ENCODE measurements at places on chromosomes 13 and 19.

DNA sequence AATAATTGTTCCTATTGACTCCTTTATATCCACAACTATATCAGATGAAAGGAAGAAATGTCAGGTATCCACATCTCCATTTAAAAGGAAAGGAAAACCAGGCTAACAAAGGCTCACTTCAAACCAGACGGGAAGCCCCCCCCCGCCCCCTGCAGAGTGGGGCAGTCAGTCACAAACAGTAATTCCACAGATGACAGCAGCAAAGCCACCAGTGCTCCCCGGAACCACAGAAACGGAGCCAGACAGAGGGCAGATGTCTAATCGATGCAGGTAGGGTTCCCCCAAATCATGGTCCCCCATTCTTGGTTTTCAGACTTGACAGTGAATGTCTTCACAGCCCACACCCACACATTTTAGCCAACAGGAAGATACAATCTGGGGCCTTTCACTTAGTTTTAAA lies 100.8 kb downstream of the STK24 start:
- DNase-seq = no peak

GRCh38 chr19:17998827-17999150 lies 9.2 kb upstream of the ARRDC2 start:
- DNase-seq = no peak

DNA sequence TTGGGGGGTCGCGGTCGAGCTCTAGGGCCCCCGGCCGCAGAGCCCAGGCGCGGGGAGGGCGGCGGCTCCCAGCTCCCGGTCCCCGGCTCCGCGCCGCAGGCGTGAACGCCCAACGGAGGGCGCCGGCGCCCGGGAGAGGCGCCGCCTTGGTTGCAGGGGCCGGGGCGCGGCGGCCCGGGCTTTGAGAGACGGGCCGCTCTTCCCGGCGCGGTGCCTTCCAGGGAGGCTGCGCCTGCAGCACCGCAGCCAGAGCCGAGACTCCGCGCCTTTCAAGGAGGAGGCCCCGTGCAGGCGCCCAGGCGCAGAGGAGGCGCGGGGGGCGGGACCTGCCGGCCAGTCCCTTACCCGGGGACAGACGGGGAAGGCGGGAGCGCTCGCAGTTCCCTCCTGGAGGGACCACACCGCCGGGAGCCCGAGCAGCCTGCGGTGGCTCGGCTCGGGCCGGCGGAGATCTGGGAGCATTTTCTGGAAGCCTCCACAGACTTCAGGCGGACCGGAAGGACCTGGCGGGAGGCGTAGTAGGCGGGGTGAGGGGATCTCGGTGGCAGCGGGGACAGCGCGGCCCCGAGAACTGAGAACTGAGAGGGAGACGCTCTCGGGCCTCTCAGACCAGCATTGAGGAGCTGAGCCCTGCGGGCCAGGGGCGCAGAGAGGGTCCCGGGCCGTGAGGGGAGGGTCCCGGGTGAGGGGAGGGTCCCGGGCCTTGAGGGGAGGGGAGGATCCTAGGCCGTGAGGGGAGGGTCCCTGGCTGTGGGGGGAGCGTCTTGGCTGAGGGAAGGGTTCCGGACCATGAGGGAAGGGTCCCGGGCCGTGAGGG lies 25.5 kb upstream of the MCF2L start:
- no peak for DNase-seq

DNA sequence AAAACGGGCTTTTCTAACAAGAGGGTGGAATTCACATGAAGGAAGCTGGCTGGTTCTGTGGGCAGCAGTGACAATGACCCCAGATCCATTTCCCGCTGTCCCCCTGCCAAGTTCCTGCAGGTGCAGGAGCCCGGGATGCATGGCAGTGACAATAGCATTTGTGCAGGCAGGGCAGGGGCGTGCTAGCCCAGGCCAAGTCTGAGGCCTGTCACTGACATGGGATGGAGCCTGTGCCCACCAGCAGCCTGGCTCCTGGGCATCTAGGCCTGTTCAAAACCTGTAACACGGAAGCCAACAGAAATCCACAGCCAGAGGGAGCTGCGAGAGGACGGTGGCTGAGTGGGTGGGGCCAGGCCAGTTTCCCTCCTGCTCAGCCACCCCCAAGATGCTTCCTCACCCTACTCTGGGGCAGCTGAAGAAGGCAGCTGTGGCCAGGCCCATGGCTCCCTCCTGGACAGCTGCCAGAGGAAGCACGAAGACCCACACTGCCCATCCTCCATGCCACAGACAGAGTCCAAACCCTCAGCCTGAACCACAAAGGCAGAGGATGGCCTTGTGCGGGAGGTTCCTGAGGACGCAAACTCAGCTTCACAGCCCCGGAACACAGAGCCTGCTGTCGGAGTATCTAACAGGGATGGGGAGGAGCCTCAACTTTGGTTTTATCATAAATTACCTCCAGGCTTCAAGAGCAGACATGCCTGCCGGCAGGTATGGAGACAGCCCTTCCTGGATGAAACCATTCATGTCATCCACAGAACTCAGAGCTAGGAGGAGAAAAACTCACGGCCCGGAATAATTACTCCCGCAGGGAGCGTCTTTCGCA lies 74.0 kb downstream of the CEBPG start:
- no peak for DNase-seq

GRCh38 chr13:91986761-91987483 lies 588.5 kb downstream of the GPC5 start:
- DNase-seq = no peak

GRCh38 chr19:29521291-29522075 lies 4.3 kb upstream of the VSTM2B start:
- DNase-seq = no peak

DNA sequence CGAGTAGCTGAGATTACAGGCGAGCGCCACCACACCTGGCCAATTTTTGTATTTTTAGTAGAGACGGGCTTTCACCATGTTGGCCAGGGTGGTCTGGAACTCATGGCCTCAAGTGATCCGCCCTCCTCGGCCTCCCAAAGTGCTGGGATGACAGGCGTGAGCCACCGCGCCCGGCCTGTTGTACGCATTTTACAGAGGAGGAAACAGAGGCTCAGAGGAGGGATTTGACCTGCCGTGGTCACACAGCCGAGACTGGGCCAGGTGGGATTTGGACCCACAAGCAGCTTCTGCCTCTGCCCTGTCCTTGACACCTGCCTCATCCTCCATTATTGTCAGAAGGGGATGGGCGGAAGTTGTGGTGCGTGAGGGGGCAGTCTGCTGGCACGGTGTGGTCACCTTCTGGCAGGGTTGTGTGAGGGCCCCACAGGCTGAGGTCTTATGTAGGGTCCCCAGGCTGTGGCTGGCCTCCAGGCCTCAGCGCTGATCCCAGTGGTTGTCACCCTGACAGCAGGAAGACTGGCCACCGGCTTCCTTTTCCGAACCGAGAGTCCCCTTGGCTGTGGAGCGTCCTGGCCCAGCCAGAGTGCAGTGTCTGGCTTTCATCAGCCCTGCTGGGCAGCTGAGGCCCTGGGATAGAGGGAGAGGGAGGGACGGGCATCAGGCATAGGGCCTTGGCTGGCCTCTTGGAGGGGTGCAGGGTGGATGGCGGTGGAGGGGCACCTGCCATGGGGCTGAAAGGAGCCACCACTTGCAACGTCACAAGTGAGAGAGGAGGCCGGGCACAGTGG lies 20.3 kb downstream of the NFIC start:
- no peak for DNase-seq

- no peak for DNase-seq
These were observed 1.8 kb upstream of the NOVA2 start for GRCh38 chr19:45975306-45976070.

DNA sequence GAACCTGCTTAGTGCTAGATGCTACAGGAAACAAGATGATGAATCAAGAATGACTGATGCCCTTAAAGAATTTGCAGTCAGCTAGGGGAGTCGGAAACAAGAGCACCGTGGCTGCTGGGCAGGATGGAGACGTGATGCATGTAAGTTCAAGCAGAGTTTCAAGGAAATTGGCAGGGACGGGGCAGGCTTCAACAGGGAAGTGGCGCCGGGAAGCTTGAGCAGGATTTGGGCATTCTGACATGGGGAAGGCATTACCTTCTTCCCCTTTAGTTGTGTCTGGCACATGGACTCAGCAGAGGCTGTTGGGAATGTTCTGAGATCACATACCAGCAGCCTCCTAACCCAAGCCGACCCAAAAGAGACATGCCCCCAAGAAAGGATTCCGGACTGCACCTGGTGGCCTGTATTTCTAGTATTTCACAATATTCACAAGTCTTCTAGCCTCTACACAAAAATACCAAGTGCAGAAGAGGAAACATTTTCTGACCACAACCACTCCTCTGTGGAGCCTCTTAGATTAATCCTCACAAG lies 138.2 kb downstream of the CRYL1 start:
- peak; percentile 39 for DNase-seq

GRCh38 chr19:40056505-40056904 lies 474 bp upstream of the ZNF780B start:
- no peak for DNase-seq

DNA sequence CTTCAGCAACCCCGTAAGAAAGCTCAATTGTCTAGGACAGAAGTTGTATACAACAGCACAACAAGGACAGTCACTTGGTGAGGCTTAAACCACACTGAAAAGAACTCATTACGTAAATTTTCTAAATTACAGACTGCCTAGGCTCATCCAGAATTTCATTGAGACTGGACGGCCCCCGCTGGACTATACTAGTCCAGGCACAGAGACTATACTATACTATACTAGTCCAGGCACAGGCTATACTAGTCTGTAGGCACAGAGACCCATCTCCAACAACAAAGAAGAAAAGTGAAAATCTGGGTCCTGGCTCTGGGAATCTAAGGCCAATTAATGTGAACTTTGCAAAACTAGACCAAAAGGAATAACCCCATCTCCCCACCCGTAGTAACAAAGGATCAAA lies 700 bp downstream of the ZNF816 start:
- DNase-seq = no peak

- DNase-seq = no peak
These were observed 1468.6 kb upstream of the SLC10A2 start for GRCh38 chr13:104534847-104535246.

DNA sequence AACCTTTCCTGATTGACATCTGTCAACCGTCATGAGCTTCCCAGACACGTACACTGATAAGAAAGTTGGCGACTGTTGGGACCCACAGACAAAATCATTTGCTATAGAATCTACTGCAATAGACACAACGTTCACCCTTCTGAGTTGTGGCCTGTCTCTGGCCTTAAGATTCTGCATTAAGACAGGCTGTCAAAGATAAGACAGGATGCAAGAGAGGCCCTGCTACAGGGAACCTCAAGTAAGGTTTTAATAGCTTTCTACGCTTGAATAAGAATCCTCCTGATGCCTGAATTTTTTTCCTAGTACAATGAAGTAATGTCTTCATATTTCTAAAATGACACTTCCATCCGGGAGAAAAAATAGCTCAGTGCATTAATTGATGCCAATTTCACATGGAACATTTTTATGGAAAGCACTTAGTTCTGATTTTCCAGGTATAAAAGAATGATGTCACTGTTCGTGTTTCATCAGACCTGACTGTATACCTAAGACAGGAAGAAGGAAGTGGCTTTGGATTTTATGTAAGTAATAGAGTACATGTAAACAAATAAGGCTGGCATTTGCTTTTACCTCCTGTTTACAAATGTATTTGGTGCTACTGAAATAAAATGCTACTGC lies 275.2 kb upstream of the GPC6 start:
- peak; percentile 68 for DNase-seq

DNA sequence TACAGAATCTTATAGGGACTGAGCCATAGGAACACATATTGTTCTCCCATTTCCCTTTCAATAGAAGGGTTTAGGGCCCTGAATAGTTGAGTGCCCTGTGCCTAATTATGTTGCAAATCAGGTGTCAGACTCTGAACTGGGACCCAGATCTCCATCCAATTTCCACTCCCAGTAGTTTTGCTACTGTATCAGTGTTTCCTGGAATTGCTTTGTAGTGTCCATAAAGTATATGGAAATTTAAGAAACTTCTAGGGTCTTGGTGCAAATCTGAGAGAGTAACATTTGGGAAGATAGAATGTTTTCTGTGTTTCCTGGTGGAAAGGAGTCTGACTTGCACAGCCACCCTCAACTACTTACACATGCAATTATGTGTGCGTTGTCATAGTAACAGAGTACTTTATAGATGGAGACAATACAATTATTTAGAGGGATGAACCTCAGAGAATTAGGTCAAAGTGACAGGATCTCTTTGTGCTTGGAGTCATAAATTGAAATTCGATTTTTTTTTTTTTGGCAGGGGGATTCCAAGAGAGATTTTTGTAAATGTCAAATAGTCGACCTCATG lies 646 bp upstream of the SLC10A2 start:
- DNase-seq = no peak

DNA sequence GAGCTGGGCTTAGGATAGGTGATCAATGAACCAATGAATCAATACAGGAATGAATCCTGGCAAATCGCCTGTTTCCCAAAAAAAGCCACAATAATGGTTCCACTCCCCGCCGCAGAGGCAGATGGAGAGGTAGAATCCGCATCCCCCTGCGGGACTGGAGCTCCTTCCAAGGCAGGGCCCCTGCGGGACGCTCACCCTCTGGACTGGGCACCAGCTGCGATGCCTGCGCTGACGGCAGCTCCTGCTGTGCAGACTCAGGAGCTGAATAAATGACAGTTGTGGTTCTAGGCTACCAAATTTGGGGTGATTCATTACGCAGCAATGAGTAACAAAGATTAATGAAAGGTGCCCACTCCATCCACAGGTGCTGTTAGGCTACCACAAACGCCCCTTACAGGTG lies 8.8 kb upstream of the CDC34 start:
- DNase-seq = no peak

- DNase-seq = peak; percentile 47
These were observed 31.9 kb downstream of the PTPRS start for GRCh38 chr19:5308451-5309437.

DNA sequence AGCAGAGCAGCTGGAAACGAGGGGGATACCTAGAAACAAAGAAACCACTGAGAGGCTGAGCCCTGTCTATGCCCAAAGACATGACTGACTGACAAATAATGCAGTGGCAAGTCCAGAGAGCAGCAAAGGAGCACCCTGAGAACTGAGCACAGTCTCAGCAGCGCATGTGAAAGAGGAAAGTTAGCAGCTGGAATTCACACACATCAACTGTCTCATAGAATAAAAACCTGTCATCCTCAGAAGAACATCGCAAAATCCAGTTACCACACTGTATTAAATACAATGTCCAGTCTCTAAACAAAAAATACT lies 24.1 kb upstream of the DLEU7 start:
- DNase-seq = no peak

DNA sequence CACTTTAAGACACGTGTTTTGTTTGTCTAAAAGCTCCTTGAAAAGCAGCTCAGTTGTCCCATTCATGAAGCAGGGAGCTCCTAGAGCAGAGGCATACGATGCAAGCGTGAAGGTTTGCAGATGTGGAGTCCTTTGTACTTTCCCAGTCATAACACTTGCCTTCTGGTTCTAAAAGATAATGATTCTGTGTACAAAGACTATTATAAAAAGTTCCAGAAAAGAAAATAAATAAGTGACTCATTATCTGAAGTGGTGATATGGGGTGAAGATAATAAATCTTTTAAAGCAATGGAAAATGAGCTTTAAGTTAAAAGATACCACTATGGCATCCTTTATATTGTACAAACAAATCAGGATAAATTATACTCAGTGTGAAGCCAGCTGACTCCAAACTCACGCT lies 569.9 kb downstream of the MYO16 start:
- DNase-seq = no peak

All from NCI-H226 (cell line).